ENCODE measurements at places on chromosomes 1 and 21.

DNA sequence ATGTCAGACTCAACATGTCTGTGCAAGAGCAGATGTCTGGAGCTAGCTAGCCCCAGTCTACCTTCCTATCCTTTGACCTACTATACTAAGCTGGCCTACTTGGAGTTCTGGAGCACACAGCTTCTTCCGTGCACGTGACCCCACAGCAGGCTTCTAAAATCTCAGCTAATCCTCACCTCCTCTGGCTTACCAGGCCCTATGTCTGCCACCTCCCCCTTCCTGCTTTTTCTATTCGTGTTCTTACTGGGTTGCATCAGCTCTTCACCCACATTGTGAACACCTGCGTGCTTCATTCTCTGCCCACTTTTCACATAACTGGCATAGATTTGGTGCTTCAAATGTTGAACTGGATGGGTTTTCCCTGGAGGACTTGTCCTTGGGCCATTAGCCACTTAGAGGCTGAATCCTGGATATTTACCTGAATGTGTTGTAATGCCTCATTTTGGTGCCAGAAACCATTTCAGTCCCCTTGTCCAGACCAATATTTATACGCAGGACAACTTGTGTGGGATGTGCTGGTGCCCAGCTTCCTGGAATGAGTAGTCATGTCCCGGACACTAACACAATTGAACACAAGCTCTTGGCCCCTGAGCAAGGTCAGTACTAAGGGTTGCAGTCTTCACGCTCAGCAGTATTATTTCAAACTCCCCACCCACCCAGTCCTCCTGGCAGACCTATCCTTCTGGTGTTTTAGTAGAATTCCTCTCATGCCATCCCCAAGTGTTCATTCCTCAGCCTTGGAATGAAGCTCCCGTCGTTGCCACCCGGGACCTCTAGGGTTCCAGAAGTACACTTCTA is 24.0 kb downstream of the TENT5C start:
- DNase-seq: no peak

GRCh38 chr1:2561446-2561845 is 5.3 kb downstream of the TNFRSF14 start:
- DNase-seq: no peak

DNA sequence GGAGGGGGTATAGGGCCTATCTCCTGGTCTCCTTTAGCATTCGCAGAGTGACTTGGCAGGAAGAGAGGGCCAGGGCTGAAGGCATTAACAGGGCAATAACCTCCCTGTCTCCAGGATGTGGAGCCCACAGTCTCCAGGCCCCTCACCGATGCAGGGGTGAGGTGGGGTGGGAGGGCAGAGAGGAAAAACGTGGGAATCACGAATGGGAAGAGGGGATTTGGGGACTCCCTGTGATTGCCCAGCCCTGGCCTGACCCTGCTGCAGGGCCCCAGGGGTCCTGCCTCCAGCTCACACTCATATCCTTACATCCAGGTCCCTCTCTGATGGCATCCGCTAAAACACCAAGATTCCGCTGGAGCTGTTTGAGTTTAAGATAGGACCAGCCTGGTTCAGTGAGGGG is 14.6 kb downstream of the TFAP2E start:
- no peak for DNase-seq

DNA sequence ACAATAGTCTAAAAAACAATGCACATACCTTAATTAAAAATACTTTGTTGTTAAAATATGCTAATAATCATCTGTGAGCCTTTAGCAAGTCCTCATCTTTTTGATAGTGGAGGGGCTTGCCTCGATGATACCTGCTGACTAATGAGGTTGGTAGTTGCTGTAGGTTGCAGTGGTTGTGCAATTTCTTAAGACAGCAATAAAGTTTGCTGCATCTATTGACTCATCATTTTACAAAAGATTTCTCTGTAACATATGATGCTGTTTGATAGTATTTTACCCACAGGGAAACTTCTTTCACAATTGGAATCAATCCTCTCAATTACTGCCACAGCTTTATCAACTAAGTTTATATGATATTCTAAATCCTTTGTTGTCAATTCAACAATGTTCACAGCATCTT is 7.6 kb downstream of the C1orf87 start:
- no peak for DNase-seq

- DNase-seq: no peak
These were observed 1.9 kb downstream of the CHIT1 start for GRCh38 chr1:203227371-203228083.

DNA sequence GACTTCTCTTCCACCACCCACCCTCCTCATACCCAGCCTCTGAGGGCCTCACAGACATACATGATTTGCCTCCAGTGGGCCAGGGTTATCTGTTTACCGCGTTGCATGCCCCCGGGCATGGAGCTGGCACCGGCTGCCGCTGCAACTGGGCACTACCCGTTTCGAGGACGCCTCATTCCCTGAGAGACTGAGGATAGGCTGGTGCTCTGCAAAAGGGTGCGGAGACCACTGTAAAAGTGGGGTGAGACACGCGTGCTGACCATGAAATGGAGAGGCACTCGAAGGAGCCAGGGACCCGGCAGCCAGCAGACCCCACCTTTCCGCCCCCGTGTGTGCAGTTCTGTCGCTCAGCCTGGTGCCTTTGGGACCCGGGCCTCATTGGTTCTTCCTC is 20.6 kb downstream of the TP73 start:
- no peak for DNase-seq

GRCh38 chr1:243496187-243496646 is 240.4 kb downstream of the SDCCAG8 start:
- DNase-seq: no peak

DNA sequence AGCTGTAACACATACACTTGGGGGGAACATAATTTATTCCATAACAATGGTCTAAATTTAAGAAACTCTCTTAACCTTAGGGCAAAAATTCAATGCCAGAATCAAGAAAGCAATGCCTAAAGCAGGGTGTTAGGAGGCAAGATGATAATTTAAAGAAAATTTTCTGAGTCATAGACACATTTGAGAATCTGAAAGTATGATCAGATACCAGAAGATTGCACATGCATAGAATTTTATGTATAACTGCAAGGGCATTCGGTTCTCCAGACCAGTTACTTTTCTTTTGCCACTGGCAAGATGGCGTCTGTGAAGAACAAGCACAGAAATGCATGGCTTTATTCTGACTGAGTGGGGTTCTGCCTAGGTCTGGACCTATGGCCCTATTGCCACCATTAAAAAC is 64.4 kb upstream of the IPO9 start:
- DNase-seq: no peak

- DNase-seq: no peak
These were observed 34.1 kb downstream of the OR2G3 start for GRCh38 chr1:247639381-247639981.

- DNase-seq: no peak
These were observed 26.9 kb upstream of the H6PD start for GRCh38 chr1:9207715-9208114.

GRCh38 chr21:41817228-41817627 is 50.4 kb upstream of the RIPK4 start:
- no peak for DNase-seq

GRCh38 chr1:119550381-119550780 is 43.4 kb downstream of the HSD3B1 start:
- DNase-seq: no peak

DNA sequence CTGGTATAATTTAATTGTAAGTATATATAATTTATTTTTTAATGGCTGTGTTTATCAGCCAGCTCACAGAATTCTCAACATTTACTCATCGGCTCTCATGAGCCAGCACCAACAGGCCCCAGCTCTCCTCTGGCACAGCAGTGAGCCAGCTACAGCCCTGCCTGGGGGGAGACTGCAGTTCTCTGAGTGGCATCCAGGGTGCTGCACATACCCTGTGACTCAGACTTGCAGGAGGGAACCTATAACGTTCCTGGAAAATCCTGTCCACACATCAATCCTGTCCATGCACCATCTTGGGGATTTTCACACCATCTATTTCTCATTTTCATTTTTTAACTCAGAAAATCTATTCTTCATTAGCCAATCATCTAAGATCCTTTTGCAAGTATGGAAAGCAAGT is 36.5 kb downstream of the FHAD1 start:
- DNase-seq: no peak

DNA sequence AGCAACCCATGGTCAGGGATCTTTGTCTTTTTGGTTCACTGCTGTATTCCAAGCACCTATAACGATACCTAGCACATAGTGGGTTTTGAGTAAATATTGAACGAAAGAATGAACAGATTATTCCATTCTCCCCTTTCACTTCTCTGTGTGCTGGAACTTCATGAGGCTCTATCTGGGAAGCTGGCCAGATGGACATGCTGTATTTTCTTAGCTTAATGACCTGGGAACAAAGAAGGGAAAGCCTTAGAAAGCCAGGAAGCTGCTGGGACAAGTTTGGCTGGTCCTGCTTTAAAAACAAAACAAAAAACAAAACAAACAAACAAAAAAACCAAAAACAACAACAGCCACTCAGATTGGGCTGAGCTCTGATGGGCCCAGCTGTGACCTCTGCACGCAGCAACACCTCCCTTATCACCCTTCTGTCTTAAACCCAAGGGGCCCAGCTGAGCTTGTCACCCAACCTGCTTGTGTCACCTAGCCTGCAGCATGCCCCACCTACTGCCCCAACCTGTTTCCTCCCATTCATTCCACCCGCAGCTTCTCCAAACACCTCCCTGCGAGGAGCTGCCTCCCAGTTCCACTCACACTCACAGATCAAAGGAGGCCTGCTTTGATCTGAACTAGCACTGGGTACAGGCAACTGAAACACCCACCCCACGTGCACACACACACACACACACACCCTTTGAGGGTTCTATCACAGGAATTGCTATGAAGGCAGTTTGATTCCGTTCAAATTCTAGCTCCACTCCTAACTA is 37.1 kb downstream of the SLC30A1 start:
- DNase-seq: no peak

DNA sequence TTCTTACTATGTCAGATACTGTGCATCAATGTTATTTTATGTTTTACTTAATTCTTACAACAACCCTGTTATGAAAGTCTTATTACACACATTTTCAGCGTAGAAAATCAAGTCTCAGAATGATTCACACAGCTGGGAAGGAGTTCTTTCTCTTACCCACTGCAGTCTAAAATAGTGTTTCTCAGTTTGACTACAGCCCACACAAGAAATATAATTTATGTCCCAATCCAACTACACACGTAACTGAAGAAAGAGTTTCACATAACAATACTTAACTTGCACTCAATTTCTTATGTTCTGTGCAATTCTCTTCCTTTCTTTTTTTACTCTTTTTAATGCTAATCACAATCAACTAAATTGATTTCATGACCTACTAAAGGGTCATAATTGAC is 252.8 kb upstream of the ADGRL2 start:
- no peak for DNase-seq

Data from activated T-helper 1 cell treated with anti-CD3 and anti-CD28 coated beads, Interleukin-2, amount 50 U/mL, for 16 hours (primary cell).